Activated CD4-positive, alpha-beta T cell treated with anti-CD3 and anti-CD28 coated beads, Interleukin-2, amount 10 ng/mL, durations not matched to agents 7 days and 5 days (primary cell): ENCODE measurements at places on chromosomes 2 and 18.

- no peak for DNase-seq
Measured at GRCh38 chr2:226575928-226576327, 223.7 kb downstream of the IRS1 start.

DNA sequence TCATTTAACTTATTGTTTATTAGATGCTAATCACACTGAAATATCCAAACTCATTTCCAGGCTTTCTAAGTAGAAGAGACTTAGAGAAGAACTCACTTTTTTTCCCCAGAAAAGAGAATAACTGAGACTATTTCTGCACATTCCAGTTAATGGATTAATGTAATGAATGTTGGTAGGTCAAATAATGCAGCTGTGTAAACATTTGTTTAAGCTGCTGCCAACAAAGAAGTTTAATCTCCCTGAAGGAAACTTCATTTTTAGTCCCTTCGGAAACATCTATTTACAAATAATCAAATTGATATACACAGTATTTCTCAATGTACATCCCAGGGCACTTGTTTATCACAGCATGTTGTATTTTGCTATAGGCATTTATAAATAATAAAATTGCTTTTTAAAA lies 126.9 kb downstream of the KCNS3 start:
- no peak for DNase-seq

GRCh38 chr2:14492920-14493503 lies 139.5 kb upstream of the LRATD1 start:
- DNase-seq, result no peak

- no peak for DNase-seq
Measured at GRCh38 chr2:66957198-66957597, 439.9 kb upstream of the ETAA1 start.

- peak; percentile 36 for DNase-seq
Measured at GRCh38 chr2:227374158-227374557, 4.9 kb downstream of the TM4SF20 start.

DNA sequence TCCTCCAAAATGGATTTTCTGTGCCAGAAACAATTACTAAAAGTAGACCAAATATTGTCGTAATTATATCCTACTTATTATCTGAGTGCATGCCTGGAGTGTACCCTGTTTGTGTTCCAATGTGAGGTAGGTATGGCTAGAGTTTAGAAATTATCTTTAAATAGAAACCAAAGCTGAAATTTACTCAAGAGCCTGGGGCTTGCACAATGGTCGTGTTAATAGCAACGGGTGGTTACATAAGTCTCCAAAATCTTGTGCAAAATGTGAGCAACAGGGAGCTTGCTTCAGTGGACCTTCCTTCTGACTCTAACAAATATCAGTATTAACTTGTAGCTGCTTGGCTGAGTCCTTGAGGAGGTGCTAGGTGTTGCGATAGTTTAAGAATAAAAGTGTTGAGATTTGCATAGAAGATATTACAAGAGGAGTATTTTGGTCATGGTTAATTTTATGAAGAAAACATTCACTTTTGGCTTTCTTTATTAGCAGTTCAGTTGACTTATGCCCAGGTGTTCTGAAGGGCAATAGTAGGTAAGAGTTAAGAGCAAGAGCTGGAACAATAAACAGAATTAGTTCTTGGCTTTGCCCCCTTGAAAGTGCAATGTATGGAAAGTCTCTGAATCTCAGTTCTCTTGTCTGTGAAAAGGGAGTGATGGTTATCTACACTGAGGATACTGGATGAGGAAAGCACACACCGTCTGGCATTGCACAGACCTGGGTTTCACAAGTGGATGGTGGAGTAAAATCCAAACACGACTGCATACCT lies 4.6 kb downstream of the CXCR4 start:
- DNase-seq, result no peak

GRCh38 chr2:44171018-44171417 lies 2.3 kb downstream of the PPM1B start:
- no peak for DNase-seq

DNA sequence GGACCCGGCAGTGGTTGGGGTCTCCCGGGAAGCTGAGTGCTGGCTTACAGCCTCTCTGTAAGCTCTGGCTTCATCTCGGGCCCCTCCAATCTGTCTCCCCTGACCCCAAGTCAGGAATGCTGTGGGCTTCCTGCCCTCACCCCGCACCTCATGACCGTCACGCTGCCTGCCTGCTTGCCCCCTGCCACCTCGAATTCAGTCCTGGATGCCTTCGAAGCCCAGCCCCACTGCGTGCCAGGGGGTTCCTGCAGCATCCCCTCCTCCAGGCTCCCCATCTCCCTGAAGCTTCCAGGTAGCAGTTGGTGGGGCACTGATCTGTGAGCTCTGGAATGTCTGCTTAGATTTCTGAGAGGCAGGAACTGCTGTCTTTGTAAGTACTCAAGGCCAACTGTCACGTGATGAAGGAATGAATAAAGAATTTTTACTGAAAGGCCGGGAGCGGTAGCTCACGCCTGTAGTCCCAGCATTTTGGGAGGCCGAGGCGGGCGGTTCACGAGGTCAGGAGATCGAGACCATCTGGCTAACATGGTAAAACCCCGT lies 6.5 kb downstream of the CLHC1 start:
- DNase-seq, result no peak

DNA sequence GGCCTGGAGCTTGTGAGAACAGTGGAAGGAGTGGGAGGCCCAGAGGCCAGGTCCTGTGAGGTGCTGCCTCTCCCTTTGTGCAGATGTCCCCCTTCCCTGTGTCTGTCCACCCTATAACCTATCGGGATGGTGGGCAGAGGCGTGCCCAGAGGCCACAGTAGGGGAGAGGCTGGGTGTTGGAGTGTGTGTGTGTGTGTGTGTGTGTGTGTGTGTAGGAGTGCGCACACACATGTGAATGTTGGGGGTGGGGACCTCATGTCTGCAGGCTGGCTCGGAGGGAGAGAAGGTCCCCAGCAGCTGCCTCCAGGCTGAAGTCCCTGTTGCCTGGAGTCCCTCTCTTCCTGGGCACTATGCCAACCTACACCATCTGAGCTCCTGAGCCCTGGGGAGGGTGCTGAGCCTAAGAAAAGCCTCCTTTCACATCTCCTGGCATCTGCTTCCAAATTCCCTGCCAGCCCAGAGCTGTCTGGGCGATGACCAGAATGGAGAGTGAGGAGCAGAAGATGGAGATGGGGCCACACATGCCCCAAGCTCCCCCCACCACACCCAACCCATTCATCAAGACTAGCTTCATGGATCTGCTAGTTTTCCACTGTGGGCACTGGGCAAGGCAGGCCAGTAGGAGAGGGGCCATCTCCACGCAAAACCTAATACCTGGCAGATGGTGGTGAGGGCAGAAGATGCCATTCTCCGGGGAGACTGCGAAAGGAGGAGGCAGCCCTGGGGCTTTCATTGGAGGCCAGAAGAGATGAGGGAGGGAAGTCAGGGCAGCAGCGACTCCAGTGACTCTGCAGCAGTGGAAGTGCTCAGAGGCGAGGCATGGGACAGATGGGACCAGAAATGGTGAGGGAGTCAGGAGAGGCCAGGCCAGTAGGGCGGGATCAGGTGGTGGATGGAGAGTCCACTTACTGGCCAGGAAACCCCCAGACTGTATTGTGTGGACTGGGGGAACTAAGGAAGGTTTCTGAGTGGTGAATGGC lies 20.3 kb downstream of the KCNK3 start:
- no peak for DNase-seq

DNA sequence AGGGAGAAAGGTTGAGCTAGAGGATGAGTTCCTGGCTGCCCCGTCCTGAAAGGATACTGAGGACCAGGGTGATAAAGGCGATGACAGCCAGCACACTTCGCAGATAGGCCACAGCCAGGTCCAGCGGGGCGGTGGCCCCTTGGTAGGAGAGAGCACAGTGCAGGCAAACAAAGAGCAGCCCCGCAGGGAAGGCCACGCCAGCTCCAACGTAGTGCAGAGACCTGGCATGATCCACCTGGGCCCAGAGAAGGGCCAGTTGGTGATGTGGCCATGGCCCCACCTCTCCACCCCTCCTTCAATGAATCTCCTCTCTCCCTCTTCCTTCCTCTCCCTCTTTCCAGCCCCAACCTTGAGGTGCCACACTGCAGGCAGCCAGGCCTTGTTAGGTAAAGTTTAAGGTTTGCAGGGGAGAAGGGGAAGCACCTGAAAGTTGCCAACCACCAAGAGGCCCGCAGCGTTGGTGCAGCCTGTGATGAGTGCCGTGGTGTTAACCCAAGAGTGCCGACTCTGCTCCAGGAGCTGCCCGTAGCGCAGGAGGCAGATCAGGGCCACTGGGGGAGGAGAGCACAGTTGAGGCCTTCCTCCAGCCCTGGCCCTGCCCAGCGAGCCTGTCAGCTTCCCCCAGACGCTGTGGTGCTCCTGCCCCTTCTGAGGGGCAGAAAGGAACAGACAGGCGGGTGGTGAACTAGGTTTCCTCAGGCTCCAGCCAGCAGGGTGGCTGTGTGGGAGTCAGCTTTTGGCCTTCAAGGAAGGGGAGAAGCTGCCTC lies 2.8 kb downstream of the TMEM150A start:
- no peak for DNase-seq

GRCh38 chr2:11286323-11286722 lies 58.1 kb downstream of the ROCK2 start:
- DNase-seq, result no peak

DNA sequence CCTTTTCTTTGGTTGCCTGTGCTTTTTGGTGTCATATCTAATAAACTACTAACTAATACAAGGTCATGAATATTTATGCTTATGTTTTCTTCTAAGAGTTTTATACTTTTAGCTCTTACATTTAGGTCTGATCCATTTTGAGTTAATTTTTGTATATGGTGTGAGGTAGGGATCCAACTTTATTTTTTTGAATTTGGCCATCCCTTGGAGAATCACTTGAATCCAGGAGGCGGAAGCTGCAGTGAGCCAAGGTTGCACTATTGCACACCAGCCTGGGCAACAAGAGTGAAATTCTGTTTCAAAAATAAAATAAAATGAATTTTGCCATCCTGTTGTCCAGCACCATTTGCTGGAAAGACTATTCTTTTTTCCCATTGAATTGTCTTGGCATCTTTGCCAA lies 8.6 kb upstream of the HPCAL1 start:
- no peak for DNase-seq

DNA sequence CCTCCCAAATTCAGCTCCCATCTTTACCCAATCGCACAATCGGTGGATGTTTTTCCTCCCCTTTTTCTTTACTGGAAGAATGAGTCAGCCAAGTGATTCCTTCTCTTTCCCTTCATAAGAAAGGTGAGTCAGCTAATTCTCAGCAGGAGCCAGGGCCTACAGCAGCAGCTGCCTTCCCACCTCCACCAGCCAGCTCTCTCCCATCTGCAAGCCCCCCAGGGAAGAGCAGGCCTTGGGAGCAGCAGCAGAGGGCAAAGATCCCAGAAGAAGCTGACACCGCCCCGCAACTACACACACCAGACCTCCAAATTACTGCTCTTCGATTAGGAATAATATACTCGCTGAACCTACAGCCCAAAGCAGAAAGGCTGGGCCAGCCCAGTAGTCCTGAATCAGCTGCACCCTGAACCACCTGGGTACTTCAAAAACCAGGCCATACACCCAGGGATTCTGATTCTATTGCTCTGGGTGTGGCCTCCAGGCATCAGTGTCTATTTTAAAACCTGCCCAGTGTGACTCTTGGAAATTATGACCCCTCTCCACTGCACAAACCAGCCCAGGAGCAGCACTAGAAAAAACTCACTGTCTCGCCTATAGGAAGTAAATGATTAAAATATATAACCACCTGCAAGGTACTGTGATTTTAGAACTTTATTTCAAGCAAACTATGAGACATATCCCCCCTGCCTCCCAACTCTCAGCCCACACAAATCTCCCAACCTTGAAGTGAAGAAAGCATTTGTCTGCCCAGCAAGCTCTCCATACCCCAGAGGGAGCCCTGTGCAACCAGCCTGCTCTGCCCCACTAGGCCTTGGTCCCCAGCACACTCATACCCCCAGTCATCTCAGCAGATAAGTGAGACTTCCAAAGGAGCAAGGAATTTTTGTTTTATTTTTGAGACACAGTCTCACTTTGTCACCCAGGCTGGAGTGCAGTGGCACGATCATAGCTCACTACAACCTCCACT lies 7.3 kb downstream of the SFXN5 start:
- no peak for DNase-seq

- DNase-seq, result no peak
Measured at GRCh38 chr2:17263570-17263968, 254.7 kb downstream of the RAD51AP2 start.

DNA sequence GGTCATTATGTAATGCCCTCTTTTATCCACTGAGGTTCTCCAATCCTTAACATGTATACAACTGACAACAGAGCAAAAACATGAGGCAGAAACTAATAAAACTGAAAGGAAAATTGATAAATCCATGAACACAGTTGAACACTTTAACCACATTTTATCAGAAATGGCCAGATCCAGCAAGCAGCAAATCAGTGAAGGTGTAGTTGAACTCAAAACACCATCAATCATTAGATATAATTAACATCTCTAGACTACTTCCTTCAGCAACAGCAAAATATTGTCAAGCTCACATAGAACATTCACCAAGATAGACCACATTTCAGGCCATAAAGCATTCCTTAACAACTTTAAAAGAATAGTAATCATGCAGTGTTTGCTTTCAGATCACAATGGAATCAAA lies 72.9 kb downstream of the HS6ST1 start:
- DNase-seq, result no peak

DNA sequence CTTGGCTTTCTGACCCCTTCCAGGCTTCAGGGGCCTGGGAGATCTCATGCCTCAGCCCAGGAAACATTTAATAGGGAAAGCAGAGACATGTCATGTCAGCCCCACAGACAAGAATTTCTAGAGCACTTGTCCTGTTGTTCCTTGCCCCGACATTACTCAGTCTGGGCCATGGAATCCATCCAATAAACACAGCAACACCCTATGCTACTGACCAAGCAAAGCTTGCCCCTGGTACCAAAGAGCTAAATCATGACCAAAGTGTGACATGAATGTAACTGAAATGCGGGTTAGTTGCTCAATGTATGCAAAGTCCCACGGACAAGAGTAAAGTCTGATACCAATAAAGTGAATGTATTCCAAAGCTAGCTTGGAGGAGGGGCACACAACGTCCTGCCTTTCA lies 35.1 kb downstream of the EHD3 start:
- DNase-seq, result no peak

DNA sequence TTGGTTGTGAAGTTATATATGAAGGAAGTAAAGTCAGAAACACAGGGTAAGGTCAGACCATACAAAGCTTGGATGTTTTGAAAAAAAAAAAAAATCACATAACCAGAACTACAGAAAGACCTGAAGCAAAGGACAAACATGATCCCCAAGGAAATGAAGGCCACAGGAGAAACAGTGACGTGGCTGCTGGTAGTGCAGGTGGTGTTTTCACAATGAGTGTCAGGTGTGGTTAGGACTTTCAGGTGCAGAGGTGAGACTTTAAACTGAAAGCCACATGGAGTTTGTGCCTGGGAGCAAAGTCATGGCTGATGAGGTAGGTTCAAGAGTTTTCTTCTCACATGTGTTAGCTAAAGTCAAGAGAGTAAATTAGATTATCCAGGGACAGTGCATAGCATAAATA lies 270.7 kb downstream of the PIEZO2 start:
- DNase-seq, result no peak
